ENCODE measurements at places on chromosomes 2 and 18.
A peak's percentile ranks its signal among the peaks of the same experiment; 100 is the strongest.

GRCh38 chr2:54949431-54949830, 100.8 kb downstream of the RTN4 start:
- peaks cover 24% of the 10 kb centered on the region for H3K4me1 ChIP-seq
- no peak overlapping the region for H3K4me3 ChIP-seq
- no peaks in the 10 kb centered on the region for H3K27me3 ChIP-seq
- H3K27ac ChIP-seq = no peak overlapping the region
- H3K36me3 ChIP-seq = no peaks in the 10 kb centered on the region

DNA sequence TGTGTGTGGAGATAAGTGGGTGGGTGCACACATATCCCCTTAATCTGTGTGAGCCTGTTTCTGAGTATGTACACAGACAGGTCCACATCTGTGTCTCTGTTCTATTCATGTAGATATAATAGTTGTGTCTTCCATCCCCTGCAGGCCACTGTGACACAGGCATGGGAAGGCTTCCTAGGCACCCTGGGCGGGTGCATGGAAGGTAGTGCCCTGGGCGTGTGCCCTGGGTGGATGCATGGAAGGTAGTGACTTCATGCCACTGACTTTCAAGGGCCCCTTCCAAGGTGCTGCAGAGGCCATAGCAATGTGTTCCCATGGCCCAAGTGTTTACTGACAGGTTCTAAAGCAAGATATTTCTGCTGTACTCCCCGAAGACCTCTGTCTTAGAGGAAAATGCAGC, 462.5 kb upstream of the HS6ST1 start:
- no peaks in the 10 kb centered on the region for H3K27me3 ChIP-seq
- H3K4me3 ChIP-seq = no peak overlapping the region
- no peak for DNase-seq
- no peak overlapping the region for H3K27ac ChIP-seq
- no peaks in the 10 kb centered on the region for H3K36me3 ChIP-seq

DNA sequence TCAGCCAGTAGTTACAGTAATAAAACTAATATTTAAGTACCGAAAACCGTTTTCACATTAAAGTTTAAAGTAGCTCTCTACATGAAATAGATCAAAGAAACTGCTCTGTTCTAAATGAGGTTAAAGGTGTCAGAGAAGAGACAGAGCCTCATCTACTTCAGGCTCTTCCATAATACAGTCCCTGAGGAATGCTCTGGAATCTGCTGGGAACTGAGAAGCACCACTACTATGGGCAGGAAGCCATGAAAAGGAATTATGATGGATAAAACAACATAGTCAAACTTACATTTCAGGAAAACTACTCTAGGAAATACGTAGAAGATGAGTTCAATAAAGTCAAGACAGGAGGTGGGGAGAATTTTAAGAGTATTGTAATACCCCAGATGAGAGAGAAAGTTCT, 60.0 kb downstream of the ROCK1 start:
- no peak overlapping the region for H3K4me3 ChIP-seq
- no peaks in the 10 kb centered on the region for H3K27me3 ChIP-seq
- H3K27ac ChIP-seq = no peak overlapping the region
- H3K36me3 ChIP-seq = no peaks in the 10 kb centered on the region
- peaks cover 4% of the 10 kb centered on the region for H3K4me1 ChIP-seq

- H3K4me1 ChIP-seq = no peaks in the 10 kb centered on the region
- H3K4me3 ChIP-seq = no peak overlapping the region
- H3K27me3 ChIP-seq = no peaks in the 10 kb centered on the region
- no peak for DNase-seq
- H3K36me3 ChIP-seq = no peaks in the 10 kb centered on the region
Measured at GRCh38 chr2:150601280-150602038, 114.0 kb upstream of the RND3 start.

GRCh38 chr18:59478591-59478990, 119.5 kb upstream of the LMAN1 start:
- no peak for DNase-seq
- H3K27ac ChIP-seq = no peak overlapping the region
- no peaks in the 10 kb centered on the region for H3K36me3 ChIP-seq
- H3K27me3 ChIP-seq = no peaks in the 10 kb centered on the region

DNA sequence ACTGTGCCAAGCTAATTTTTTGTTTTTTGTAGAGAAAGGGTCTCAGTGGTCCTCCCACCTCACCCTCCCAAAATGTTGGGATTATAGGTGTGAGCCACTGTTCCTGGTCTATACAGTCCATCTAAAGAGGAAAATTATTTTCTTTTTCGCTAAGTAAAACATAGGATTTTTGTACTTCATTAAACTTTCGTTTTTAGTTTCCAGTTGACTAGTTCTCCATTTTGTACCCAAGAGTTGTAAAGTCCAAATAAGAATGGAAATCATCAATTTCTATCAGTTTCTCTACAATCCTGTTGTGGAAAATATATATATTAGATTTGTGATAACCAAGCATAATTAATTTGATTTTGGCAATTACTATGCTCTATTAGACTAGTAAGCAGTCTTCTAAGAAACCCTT, 156.4 kb downstream of the BABAM2 start:
- no peak overlapping the region for H3K27ac ChIP-seq
- no peak overlapping the region for H3K4me3 ChIP-seq
- H3K36me3 ChIP-seq = no peaks in the 10 kb centered on the region
- H3K27me3 ChIP-seq = no peaks in the 10 kb centered on the region

DNA sequence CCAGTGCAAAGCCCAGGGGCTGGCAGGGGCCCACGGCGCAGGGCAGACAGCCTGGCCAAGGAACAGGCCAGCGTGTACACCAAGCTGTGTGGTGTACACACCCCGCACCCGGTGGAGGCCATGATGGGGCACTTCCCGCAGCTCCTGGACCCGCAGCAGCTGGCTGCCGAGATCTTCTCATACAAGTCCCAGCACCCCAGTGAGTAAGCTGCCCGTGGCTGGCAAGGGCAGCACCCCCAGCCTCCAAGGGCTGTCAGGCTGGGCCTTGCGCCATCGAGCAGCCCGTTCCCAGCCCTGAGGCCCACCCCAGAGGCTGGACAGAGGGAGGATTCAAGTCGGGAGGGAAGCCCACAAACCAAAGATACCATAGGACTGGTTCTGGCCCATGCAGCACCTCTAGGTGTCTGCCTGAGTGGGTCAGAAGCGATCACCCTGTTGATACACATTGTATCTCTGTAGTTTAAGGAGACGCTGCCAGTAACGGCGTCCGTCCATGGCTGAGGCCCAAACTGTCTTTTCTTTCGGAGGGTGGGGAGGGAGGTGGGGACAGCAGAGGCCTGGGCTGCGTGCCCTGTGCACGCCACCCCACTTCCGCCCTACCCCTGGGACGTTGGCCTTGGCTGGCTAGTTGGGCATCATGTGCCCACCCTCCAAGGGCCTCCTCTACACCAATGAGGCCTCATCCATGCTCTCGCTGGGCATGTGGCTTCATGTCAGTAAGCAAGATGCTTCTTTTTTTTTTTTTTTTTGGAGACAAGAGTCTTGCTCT, 16.8 kb upstream of the MTERF4 start:
- DNase-seq = no peak
- H3K27me3 ChIP-seq = no peaks in the 10 kb centered on the region
- H3K4me3 ChIP-seq = no peak overlapping the region
- no peak overlapping the region for H3K27ac ChIP-seq
- peaks cover 3% of the 10 kb centered on the region for H3K36me3 ChIP-seq

- H3K27ac ChIP-seq = no peak overlapping the region
- no peaks in the 10 kb centered on the region for H3K36me3 ChIP-seq
- no peaks in the 10 kb centered on the region for H3K27me3 ChIP-seq
- no peaks in the 10 kb centered on the region for H3K4me1 ChIP-seq
- no peak for DNase-seq
- H3K4me3 ChIP-seq = no peak overlapping the region
Measured at GRCh38 chr2:51220080-51220479, 188.1 kb upstream of the NRXN1 start.

DNA sequence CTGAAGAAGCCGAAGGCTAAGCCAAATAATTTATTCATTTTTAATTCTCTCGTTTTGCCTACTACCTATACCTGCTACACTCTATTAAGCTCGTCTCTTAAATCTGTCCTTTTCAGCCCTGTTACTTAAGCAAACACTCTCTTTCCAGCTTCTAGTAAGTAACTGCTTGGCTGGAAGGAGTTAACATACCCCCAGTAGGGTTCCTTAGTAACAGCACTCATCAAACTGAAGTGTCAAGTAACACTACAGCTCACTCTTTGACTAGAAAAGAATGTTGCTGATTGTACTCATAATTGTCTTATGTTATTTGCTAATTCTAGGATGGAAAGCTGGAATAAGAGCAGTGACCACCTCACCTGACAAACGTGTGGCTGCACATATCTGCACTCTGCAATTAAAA, 120.0 kb upstream of the SCN7A start:
- peak; percentile 23 for DNase-seq
- H3K27ac ChIP-seq = no peak overlapping the region

DNA sequence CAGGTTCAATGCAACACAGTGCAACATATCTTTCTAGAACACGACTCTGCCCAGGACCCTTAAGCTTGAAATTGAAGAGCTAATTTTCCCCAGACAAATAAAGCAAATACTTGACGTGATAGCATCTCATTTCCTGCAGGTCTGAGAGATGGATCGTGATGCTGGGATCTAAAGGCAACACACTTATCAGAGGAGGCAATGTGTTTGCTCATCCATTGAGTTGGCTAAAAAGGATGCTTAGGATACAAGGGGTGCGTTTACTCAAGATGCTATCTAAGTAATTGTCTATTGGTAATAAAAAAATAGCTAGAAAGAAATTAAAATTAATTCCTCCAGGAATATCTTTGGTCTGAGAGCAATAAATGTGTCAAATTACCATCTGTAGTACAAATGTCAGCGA, 129.0 kb downstream of the SOCS6 start:
- H3K36me3 ChIP-seq = no peaks in the 10 kb centered on the region
- no peak for DNase-seq
- H3K27me3 ChIP-seq = no peaks in the 10 kb centered on the region
- peaks cover 3% of the 10 kb centered on the region for H3K4me1 ChIP-seq
- no peak overlapping the region for H3K27ac ChIP-seq

- H3K27ac ChIP-seq = no peak overlapping the region
- no peaks in the 10 kb centered on the region for H3K4me1 ChIP-seq
- no peak for DNase-seq
- H3K27me3 ChIP-seq = no peaks in the 10 kb centered on the region
- H3K4me3 ChIP-seq = no peak overlapping the region
- peaks cover 2% of the 10 kb centered on the region for H3K36me3 ChIP-seq
Measured at GRCh38 chr2:15625344-15626036, 33.8 kb downstream of the DDX1 start.

DNA sequence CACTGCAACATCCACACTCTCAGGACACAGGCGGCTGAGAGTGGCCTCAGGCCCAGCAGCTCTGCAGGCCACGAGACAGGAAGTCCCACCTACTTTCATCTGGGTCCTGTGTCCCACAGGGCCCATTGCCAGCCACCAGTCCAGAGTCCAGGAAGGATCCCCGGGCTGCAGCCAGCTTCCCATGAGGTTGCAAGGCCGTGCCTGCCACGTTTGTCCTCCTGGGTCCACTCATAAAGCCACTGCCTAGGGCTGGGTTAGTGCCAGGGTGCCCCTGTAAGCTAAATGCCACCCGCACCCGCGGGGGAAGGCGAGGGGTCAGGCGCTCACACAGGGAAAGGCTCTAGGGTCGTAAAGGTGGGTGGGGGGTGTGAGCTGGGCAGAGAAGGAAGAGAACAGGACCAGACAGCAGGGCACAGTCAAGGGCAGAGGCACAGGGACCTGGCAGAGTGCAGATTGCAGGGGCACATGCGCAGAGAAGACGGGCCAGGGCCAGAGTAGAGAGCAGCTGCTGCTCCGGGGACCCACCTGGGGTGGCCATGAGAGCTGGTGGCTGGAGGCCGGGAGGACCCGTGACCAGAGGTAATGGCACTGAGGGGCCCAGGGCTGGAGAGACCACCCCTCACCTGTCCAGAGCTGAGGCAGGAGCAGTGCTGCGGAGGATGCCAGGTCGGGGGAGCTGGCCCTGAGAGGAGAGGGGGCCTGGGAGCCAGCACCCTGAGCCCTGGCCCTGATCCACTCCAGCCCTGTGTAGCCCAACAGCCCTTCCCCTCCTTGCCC, 8.0 kb downstream of the AGXT start:
- no peaks in the 10 kb centered on the region for H3K27me3 ChIP-seq
- no peak overlapping the region for H3K4me3 ChIP-seq
- no peak for DNase-seq
- H3K27ac ChIP-seq = no peak overlapping the region
- H3K4me1 ChIP-seq = no peaks in the 10 kb centered on the region

DNA sequence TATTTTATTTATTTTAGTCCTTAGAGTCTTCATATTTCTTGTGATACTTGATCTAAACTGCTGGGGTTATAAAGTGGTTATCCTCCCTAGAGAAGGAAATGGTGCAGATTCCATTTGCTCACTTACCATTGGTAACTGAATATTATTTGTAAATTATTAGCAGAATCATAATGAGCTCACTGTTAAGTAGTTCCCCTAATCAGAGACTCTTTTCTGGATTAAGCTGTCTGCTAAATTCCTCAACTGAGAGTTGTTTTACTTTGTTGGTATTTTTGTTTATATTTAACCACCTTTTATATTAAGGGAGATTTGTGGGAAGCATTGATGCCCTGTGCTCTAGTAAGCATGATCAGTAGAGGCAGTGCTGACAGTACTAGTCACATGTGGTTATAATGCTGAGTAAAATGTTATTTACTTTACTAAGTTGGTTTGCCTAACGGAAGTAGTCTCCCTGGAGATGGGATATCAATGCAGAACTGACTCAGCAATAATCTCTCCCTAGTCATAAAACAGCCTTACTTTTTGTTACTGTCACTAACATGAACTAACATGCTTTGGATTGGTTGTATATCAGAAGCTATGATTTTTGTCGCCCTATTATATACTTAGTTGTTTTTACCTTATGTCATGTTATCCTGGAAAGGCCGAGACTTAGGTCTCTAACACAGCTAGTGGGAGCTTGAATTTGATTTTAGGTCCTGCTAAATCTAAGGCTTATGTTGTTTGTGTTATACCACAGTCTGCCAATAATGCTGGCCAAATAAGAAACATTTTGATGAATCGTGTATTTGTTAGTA, 166.7 kb downstream of the MCFD2 start:
- no peaks in the 10 kb centered on the region for H3K4me1 ChIP-seq
- no peaks in the 10 kb centered on the region for H3K27me3 ChIP-seq
- no peaks in the 10 kb centered on the region for H3K36me3 ChIP-seq
- DNase-seq = peak; percentile 23

DNA sequence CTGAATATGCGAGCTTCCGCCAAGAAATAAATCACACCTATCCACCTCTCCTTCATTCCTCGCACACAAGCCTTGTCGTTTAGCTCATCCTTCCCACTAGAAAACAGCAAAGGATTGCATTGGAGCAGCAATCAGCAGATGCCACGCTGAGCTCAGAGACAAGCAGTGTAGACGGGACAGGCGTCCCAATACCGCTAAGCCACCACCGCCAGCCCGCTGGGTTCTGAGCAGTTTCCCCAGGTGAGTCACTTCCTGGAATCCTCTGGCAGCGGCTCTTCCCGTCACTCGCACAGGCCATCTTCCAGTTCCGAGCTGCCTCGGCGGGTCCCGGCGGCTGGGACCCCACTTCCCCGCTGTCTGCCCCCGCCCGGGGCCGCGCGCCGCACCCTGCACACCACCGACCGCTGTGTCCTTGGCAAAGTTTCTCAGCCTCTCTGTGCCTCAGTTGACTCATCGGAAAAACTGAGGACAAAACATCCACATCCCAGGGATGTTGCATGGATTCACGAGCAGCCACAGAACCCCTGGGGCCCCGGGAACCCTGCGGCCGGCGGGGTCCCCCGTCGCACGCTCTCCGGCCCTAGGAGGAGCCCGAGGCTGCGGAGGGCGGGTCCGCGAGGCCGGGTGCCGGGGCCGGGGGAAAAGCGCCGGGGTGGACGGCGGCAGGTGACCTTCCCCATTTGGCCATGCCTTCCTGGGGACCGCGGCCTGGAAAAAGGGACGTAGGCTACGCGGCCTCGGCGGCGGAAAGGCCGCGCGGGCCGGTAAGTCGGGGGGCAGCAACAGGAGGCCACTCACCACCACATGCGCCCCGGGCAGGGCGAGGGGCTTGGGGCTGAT, 573 bp downstream of the KDSR start:
- no peaks in the 10 kb centered on the region for H3K27me3 ChIP-seq
- peak; percentile 89 for DNase-seq
- peaks cover 2% of the 10 kb centered on the region for H3K36me3 ChIP-seq
- peak overlapping the region; percentile 54 for H3K27ac ChIP-seq
- H3K4me1 ChIP-seq = no peaks in the 10 kb centered on the region
- peak overlapping the region; percentile 25 for H3K4me3 ChIP-seq

Measured in mesendoderm (in vitro differentiated cells).